ENCODE measurements at places on chromosomes 2 and 18.

DNA sequence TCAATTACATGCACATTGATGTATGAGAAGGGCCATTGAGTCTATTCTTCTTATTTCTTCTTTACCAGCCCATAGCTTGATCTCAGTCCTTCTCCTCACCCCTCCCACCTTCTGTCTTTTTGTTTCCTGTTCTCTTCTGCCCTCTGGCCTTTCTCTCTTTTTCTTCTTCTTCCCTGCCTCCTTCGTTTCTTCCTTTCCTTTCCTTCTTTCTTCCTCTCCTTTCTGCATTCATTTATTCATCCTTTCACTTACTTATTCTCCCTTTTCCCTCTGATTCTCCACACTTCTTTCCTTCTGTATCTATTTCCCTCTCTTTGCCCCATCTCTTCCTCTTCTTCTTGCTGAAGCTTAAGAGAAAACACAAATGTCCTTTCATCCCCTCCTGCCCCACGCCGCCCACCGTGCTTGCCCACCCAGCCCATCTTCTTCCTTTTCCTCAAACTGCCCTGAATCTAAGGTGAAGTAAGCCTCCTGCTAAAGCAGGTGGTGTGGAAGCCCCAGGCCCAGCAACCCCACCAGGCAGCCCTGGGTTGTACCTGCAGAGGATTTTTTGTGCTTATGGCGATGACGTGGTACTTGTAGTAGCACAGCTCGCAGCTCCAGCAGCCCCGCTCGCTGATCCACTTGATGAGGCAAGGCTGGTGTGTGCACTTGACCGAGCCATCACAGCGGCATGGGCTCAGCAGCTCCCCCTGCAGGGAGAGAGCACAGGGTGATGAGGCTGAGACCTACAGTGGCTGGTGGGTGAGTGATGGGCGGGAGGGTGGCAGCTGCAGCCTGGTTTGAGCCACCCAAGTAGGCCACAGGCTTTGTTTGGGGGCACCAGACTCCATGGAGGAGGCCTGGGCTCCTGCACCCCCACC, 89.0 kb downstream of the MARCHF4 start:
- no peak for DNase-seq

GRCh38 chr2:112916625-112917247, 5.8 kb downstream of the IL37 start:
- no peak for DNase-seq

GRCh38 chr2:98399140-98399539, 45.5 kb upstream of the INPP4A start:
- no peak for DNase-seq

GRCh38 chr18:13264091-13265007, 45.8 kb downstream of the LDLRAD4 start:
- no peak for DNase-seq

- no peak for DNase-seq
These were observed 52.8 kb downstream of the IKZF2 start for GRCh38 chr2:213098612-213099011.

DNA sequence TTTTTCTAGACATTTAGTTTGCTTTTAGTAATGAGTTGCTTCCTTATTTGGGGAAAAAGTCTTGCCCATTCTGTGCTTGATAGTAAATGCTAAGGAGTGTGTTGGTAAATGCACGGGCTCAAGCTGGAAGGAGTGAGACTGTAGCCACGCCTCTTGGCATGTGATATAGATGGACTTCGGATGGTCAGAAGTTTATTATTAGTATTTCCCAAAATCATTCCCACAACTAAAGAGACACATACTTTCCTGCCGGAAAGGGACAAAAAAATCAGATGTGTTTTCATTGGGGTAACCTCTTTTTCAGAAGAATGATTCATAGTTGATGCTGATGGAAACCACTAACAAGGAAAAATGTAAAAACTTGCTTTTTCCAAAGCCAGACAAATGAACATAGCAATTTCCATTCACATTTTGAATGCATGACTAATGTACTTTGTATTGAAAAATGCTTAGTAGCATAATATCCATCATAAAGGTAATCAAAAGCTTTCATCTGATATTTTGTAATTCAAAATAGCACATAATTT, 133.2 kb downstream of the ZNF532 start:
- no peak for DNase-seq

DNA sequence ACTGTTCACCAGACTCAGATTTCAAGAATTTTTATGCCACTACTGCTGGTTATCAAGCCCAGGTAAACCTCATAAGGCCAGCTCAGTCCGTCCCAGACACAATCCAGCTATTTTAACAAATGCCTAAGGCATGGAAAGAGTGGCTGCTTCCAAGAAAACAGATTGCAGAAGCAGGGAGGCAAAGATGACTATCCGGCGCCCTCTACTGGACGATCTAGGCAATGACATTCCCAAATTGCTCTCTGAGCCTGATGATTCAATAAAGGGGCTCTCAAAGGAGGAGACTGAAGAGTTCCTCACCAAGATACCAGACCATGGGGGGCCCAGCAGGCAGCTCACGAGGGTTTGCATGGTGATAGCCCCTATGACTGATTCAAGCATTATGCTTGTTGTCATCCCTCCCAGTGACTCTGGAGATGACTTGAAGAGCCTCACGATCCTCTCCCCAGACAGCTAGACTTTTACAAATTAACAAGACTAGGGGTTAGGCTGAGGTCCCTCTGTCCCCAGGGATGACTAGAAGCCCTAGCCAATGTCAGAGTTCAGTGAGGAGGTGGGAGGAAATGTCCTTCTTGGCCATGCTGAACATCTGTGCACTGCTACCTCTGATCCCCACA, 25.0 kb downstream of the SERPINB8 start:
- peak; percentile 67 for DNase-seq

DNA sequence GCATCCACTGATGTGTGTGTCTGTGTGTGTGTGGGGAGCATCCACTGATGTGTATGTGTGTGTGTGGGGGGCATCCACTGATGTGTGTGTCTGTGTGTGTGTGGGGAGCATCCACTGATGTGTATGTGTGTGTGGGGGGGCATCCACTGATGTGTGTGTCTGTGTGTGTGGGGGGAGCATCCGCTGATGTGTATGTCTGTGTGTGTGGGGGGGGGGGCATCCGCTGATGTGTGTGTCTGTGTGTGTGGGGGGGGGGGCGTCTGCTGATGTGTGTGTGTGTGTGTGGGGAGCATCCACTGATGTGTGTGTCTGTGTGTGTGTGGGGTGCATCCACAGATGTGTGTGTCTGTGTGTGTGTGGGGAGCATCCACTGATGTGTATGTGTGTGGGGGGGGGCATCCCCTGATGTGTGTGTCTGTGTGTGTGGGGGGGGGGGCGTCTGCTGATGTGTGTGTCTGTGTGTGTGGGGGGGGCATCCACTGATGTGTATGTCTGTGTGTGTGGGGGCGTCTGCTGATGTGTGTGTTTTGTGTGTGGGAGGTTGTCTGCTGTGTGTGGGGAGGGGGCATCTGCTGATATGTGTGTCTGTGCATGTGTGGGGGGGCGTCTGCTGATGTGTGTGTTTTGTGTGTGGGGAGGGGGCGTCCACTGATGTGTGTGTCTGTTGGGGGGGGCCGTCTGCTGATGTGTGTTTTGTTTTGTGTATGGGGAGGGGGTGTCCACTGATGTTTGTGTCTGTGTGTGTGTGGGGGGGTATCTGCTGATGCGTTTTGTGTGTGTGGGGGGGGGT, 125.9 kb downstream of the NFATC1 start:
- DNase-seq, result no peak

DNA sequence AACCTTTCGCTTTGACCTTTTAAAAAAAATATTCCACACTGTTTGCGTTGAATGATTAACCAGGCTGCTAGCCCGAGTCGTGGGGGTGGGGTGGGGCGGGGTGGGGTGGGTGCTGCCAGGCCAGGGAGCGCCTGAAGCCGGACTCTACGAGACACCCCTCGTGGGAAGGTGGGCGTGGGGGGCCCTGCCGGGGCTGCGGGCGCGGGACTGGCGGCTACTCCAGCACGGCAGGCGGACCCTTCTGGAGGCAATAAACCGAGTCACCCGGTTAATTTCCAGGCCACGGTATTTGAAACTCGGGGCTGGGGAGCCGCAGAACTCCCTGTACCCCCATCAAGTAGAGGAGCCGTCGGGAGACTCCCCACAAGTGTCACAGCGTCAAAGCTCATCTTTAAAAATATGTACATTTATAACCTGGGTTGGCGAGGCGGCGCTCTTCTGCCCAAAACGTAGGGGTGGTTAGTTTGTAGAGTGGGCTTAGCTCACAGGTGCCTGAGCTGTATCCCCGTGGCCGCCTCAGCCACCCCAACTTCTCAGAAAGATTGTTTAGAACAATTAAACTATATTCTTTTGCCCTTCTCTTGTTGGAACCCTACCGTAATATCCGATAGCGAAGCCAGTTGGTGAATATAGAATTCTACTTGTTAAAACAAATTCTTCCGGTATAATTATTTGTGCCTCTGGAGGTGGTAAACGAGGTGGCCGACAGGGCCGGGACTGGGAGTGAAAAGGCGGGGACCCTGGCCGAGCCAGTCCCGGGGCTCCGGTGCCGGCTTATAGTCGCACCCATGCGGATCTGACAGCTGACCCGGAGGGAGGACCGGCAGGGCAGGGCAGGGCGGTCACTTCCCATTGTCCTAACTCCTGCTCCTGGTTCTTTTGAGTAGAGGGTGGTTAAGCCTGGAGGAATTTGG, 1.4 kb downstream of the B3GNT2 start:
- peak; percentile 44 for DNase-seq

DNA sequence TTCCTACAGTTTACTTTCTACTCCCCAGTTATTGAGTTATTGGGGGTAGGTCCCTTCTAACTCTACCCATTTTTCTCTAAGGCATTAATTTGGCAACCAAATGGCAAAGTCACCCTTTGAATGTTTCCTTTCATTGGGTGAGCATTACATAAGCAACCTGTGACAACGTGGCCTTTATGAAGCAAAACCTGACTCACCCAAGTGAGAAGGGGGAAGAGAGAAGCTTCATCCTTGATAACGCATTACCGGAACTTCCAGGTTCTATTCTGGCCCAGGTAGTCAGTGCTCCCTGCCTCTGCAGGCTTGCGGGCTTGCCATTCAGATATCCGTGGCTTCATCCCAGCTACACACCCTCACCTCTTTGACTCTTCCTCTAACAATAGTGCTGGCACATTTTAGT, 39.1 kb upstream of the FAM124B start:
- DNase-seq, result no peak

DNA sequence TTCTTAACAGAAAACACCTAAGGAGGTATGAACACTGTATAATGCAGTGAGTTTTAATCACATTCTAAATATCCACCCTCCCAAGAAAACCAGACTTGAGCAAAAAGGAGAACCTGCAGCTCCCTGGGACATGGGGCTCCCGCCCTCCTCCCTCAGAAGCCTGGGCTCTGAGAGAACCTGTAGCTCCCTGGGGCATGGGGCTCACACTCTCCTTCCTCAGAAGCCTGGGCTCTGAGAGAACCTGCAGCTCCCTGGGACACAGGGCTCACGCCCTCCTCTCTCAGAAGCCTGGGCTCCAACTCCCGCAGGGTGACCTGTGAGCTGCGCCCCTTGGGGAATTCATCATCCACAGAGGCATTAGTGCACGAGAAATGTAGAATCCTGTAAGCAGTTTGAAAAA, 222.9 kb downstream of the SNTG2 start:
- no peak for DNase-seq

GRCh38 chr2:135829378-135830135, 7.4 kb downstream of the LCT start:
- no peak for DNase-seq

- no peak for DNase-seq
These were observed 17.0 kb downstream of the SLC30A6 start for GRCh38 chr2:32182667-32183066.

DNA sequence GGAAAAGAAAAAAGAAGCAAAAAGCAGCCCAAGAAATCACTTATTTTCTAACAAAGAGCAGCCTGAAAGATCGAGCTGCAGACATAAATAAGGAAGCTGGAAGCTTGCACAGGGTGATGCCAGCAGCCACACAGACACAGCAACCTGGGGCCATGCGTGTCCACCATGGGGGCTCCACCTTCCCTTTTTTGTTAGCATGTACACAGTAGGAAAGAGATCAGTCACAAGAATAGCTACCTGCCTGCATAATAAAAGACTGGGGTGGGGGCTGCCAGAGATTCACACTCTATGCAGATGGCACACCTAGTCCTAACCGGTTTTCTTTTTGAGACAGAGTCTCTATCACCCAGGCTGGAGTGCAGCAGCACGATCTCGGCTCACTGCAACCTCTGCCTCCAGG, 2.9 kb upstream of the CNOT11 start:
- DNase-seq, result no peak

DNA sequence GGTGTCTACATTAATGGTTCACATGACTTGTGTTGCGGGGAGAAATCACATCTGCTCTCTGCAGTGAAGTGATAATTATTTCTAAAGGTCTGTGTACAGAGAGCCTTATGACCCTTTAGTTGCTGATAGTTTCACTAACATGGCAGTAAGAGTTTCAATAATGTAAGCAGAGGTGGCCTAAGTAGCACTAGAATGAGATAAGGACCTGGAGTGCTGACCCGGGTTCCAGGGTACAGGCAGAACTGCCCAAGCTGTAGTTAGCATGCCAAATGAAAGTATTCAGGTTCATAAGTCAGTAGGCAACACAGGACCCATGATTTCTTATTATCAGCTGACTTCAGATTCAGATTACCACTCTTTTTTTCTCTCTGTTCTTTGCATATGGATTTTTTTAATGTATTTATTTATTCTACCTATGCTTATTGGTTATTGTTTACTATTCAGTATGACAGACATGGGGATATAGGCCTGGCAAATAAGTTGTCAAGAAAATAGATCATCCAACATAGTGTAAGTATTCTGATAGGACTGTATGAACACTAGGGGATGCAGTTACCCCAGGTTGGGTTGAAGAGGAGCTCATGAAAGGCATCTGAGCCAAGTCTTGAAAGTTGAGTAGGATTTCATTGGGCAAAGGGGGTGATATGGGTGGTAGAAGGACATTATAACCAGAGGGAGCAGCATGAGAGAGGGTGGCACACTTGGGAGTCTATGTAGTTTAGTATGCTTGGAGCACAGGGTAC, 105.2 kb downstream of the CCDC85A start:
- DNase-seq, result no peak

- DNase-seq, result no peak
These were observed 142.9 kb downstream of the DSEL start for GRCh38 chr18:67373636-67374035.

DNA sequence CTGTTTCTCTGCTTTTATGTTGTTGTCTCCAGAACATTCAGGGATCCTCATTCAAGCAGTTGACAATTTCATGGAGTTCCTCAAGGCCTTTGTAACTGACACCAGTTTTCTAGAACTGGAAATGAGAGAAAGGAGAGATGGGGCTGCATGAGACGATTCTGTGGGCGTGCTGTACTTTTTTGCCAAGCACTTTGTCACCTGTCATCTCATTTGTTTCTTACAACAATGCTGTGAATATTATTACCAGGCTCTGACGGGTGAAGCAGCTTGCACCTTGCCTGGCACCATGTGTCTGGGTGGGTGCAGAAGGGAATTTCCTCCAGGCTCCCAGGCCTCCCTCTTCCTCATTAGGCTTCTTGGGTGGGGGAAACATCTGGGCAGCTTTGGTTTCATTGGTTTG, 22.2 kb upstream of the ATOH8 start:
- peak; percentile 53 for DNase-seq

GRCh38 chr2:219500135-219500534, 1.4 kb downstream of the GMPPA start:
- DNase-seq, result no peak

Measured in head of caudate nucleus (tissue), 42 donors.